Activated CD4-positive, alpha-beta T cell treated with anti-CD3 and anti-CD28 coated beads, Interleukin-10, Interleukin-2, amounts not matched to agents 100 ng/mL and 50 ng/mL, durations not matched to agents 16 hours and 8 hours (primary cell): ENCODE measurements at places on chromosomes 2 and 18.

DNA sequence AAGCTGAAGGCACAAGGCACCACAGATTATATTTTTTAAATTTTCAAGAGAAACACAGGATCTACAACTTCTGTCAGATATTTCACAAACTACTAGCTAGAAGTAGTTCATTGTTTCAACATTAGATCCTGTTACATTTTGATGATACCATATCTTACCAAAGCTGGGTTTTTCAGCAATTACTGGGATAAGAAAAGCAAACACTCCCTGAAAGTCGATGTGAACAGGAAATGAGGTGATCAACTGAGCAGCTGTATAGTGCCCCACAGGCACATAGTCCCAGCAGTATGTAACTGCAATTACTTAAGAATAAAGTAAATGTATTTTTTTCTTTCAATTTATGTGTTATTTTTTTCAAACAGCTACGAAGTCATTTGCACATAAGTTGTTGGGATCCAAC, 103.5 kb downstream of the DNER start:
- no peak for DNase-seq

GRCh38 chr2:201696151-201696659, 2.2 kb downstream of the MPP4 start:
- peak; percentile 24 for DNase-seq

GRCh38 chr2:71156573-71156972, 26.1 kb downstream of the MPHOSPH10 start:
- no peak for DNase-seq

DNA sequence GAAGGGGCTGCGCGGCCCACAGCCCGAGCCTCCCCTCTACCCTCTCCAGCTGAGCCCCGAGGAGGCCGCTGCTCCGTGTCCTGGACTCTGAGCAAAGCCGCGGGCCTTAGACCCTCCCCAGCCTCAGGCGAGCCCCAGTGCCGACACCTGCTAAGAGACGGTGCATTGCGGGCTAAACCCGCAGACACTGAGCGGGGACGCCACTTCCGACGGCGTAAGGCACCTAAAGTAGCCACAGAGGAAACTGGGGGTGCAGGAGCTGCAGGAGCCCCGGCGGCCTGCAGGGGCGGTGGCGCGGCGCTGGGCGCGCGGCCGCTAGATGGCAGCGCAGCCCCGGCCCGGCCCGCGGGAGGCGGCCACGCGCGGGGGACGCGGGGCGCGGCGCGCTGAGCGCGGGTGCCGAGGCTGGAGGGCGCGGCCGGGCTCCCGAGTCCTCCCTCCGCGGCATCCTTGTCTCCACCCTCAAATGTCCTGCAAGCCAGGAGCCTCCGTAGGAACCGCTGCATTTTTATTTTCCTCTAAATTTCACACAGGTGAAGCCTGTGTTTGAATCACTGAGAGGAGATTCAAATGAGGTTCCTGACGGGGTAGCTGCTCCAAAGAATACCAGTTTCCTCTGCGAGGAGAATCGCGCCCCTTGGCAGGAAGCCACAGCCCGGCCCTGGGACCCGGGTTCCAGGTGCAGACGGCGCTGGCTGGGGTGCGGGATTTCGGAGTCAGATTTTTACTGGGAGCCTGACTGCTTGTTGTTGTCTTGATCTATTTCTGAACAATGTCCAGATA, 650.5 kb downstream of the GALR1 start:
- peak; percentile 70 for DNase-seq

GRCh38 chr2:125516496-125517109, 1139.4 kb upstream of the GYPC start:
- peak; percentile 24 for DNase-seq

DNA sequence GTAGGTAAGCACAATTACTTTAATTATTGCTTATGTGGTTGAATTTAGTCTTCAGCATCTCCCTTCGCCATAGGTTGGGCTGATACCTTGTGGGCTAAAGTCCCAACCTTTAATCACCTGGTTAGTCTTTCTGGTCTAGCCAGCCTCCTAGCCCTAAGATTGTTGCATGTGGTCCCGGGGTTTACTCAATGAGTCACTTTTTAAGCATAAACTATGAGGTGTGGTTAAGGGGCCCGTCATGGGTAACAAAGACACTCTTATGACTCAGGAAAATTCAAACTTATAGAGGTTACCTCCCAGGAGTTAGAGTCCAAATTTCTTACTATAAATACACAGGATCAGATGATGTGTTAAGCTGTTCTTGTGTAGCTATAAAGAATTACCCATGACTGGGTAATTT, 841.6 kb downstream of the TRIB2 start:
- peak; percentile 1 for DNase-seq

- DNase-seq, result no peak
Measured at GRCh38 chr2:238114331-238114841, 14.2 kb downstream of the ESPNL start.

DNA sequence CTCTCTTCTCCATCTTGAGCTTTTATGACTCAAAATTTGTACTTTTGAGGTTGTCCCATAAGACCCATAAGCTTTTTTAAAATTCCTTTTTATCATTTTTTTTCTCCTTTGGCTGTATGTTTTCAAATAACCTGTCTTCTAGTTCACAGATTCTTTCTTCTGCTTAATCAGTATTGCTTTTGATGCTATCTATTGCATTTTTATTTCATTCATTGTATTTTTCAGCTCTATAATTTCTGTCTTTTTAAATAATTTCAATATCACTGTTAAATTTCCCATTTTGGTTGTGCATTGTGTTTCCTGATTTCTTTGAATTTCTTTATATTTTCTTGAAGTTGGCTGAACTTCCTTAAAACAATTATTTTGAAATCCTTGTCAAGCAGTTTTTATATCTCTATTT, 4.8 kb upstream of the XDH start:
- no peak for DNase-seq

DNA sequence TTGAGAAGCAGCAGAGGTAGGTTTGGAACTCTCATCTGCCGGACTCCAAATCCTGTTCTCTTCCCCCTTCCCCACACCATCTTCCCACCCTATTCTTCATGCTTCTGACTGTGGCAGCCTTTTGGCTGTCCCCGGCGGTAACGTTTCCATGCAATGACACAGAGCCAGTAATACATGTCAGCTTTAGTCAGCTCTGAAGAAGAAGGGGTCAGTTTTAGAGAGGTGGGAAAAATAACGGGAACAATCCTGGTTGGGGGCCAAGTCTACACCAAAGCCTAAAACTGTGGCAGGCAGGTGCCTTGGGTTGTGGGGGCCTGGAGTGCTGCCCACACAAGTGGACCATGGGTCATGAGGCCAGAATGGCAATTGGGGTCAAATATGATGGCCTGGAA, 106.8 kb downstream of the LPIN1 start:
- DNase-seq, result no peak

- DNase-seq, result no peak
Measured at GRCh38 chr2:119117891-119118882, 40.4 kb downstream of the C1QL2 start.

GRCh38 chr2:36539631-36540030, 58.3 kb downstream of the FEZ2 start:
- DNase-seq, result no peak

DNA sequence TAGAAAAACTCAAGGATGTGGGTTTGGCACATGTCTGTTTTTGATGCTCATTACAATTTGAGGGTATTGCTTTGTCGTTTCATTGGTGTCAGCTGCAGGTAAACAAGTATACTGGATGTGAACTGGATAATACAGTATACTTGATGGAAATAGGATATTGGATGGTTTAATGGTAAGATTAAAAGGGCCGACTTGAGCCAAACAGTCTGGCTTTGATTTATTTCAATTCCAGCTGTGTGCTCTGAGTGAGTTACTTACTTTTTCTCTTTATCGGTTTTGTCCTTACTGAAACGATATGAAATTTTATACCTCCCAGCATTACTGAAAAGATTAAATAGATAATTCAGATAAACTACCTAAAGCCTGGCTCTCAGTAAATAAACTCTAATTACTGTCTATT, 227.6 kb downstream of the ASXL3 start:
- DNase-seq, result no peak

GRCh38 chr2:42905341-42906110, 113.1 kb upstream of the HAAO start:
- DNase-seq, result no peak

- no peak for DNase-seq
Measured at GRCh38 chr2:28528206-28528605, 32.3 kb downstream of the PLB1 start.

DNA sequence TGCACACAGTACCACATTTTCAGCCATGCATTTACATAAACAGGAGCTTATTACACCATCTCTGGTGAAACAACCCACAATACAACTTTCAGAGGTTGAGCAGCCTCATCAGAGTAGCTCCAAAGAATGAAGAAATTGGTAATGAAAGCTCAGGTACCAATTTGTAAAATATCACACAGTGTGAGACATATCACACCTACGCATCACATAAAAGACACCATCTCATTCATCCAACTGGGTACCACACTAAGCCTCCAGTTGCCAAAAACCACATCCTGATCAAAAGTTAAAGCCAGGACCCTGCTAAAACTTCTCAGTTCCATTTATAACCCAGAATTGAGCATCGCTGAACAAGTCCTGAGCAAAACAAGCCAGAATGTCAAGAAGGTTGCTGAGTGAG, 4.6 kb downstream of the TMEM163 start:
- peak; percentile 16 for DNase-seq

DNA sequence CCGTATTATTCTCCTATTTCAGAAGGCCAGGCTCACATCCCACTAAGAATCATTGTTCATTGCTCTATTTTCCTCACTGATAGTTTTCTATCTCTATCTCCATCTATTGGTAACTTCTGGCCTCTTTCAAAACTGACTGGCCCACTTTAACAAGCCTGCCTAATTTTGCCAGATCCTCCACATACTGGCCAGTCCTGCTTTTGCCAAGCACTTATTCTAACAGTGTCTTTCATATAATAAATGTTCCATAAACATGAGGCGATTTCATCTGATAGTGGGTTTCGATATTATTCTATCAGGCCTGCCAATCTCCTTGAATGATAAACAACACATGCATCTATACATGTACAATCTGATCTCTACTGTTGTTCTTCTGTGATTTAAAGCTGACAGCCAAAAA, 125.9 kb upstream of the KCNH7 start:
- DNase-seq, result no peak

DNA sequence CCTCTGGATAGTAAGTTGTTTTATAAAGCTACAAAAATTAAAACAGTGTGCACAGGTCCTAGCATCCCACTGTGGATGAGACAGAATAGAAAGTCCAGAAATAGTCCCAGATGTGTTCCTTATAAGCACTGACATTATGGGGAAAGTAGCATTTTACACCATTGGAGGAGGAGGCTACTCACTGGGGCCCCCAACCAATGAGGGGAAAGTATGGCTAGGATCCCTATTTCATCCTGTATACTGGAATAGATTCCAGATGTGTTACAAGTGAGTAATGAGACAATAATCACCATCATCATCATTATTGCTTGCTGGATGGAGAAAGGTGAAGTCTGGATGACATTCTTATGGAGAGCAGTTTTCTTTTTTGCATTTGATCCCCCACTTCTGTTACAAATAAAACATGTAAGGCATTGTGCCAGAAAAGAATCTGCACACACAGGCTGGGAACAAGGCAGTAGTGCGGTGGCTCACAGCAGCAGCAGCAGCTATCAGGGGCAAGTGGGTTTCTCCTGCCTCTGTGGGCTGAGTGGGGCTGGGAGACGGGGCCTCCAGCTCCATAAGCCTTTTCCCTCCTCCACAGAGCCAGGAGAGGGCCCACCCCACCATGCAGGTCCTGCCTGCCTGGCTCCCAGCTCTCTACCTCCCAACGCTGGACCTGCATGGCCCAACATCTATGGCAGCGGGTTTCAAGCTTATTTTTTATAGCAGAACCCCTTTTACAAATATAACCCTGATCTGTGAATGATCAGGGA, 5.0 kb downstream of the ARID5A start:
- DNase-seq, result no peak

DNA sequence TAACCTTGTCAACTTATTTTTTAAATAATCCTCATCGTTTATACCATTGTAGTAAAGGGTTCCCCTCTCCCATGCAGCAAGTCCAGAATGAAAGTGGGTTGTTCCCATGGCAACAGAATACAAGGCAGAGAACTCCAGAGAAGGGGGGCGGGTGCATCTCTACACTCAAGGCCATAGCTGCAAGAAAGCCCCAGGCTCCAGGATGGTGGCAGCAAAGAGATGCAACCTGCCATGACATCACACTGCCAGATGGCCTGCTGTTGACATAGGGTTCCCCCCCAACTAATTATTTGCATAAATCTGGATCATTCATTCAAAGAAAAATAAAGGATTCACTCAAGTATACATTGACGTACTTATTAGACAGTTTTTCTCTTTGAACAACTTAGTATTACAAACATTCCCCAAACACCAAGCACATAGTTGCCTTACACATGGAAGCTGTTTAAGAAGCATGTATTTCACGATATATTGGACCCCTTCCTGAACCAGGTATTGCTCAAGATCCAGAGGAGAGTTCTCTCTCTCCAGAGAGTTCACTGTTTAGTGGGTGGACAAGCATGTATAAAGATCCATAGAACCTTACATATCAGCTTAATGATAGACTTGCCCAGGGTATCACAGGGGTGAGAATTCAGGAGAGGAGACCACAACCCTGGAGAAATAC, 87.4 kb upstream of the KLF7 start:
- no peak for DNase-seq

DNA sequence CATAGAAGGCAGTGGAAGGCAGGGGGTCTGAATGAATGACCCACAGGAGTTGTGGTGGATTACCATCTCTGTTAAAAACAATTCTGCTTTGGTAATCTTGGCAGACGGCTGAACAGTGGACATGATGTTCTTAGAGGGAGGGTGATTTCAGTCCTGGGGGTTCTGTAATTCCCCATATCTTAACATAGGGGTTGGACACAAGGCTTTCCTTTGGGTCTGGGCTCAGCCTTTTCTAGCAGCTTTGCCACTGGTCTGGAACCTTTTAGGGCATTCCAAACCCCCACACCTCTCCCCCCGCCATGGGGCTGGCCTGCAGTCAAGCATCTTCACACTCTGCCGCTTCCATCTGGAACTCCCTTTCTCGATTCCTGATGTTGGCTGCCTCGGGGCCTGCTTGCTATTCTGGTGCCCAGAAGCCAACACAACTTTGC, 50.3 kb downstream of the RPL37A start:
- no peak for DNase-seq

GRCh38 chr2:197700960-197701359, 4.2 kb upstream of the MARS2 start:
- peak; percentile 37 for DNase-seq

- no peak for DNase-seq
Measured at GRCh38 chr2:133579274-133579673, 11.0 kb upstream of the NCKAP5 start.

DNA sequence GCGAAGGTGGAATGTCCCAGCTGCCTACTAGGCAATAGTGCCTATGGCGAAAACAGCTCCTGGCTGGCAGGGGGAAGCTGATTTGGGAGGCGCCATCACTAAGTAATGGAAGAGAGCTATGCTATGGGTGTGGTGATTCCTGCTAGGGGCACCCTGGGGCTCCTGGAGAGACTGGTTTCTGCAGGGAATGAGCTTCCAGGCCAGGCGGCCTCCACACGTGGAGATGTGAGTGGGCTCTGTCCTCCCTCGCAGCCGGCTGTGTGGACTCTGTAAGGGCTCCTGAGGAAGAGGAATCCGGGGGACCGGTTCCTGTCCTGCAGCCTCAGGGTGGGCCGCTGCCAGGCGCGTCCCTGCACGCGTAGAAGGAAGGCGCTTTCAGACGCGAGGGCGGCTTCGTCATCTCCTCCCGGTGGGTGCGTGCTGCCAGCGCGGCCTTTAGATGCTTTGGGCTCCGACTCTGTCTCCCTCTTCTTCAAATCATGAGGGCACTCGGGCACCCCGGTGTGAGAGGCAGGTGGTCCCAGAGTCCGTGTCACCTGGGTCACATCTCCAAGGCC, 55.5 kb upstream of the ANKRD62 start:
- DNase-seq, result peak; percentile 18
